Thyroid gland (tissue), 4 donors: ENCODE measurements at places on chromosomes 16 and 17.
A peak's percentile ranks its signal among the peaks of the same experiment; 100 is the strongest.

DNA sequence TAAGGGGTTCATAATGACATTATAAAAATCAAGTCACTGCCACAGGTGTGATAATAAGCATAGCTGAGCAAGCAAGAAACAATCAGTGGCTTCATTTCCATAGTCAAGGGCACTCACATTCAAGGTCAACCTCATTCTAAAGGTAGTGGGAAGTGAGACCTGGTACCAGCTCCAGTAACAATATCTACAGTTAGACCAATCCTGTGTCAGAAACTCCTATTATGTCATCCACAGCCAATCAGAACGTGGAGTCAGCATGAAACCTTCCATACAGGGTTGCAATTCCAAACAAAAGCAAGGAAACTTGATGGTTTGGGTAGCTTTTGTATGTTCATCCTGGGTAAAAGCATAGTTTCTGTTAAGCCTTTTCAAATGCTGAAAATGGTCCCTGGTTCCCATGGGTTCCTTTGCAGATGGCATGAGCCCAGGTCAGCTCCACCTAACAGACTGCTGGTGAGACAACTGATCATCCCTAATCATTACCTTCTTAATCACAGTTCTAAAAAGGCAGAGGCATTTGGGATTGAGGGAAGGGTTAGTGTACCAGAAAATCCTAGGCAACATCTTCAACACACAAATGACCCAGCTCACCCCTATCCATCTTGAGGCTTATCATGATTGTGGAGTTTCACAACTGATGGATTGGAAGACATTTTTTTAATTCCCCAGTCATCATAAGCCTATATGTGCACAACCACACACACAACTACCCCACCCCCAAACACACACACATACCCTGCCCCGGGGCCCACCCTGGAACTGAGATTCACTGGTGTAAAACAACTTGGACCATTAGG is 30.4 kb downstream of the TEX2 start:
- H3K4me3 ChIP-seq = no peak overlapping the region
- H3K27ac ChIP-seq = peak overlapping the region; percentile 97
- H3K36me3 ChIP-seq = no peaks in the 10 kb centered on the region
- no peak for DNase-seq

DNA sequence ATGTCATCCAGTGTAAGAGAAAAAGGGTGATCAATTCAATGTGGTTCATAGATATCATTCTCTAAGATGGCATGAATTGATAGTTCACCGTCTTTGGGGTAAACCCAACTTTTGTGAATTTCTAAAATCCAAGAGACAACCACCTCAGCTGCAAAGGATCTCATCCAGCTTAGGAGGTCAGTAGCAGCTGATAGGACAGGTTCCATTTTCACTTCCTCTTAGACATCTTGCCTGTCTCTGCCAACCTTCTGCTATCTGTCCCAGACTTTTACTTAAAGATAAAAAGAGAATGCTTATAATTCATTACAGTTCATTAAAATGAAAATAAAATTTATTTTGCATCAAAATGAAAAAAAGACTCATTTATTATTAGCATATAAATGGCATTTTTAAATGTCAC is 468.2 kb downstream of the XYLT1 start:
- no peak overlapping the region for H3K27ac ChIP-seq
- H3K36me3 ChIP-seq = no peaks in the 10 kb centered on the region
- H3K4me1 ChIP-seq = no peaks in the 10 kb centered on the region
- no peaks in the 10 kb centered on the region for H3K27me3 ChIP-seq
- DNase-seq = no peak

DNA sequence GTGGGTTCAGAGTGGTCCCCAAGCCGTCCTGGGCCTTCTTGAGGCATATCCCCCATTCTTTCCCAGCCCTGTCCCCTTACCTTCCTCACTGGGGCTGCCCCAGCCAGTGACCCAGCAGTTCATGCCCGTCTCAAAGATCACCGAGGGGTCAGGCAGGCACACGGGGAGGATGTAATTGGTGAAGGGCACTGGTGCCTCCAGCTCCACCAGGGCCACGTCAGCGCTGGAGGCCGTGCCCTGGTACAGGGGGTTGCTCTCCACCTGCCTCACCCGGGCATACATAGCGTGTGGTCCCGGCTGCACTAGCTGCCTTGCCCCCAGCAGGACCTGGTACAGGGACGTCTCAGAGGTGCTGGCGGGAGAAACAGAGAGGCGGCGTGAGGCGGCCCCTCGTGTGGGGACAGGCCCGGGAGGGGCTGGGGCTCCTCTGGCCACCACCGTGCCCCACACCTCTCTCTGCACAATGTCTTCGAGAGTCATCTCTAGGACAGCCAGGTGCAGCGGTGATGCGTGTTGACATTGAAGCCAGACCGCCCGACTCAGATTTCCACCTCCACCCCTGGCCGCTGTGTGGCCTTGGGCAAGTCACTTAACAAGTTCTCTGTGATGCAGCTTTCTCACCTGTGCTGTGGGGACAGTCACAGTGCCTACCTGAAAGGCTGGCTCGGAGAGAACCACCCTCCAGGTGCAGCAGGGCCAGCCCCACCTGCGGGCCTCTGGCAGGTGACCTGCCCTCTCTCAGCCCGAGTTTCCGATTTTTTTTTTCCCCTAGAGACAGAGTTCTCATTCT is 5.8 kb downstream of the PRSS27 start:
- H3K4me1 ChIP-seq = no peaks in the 10 kb centered on the region
- no peaks in the 10 kb centered on the region for H3K36me3 ChIP-seq
- no peak overlapping the region for H3K4me3 ChIP-seq
- H3K27ac ChIP-seq = no peak overlapping the region

DNA sequence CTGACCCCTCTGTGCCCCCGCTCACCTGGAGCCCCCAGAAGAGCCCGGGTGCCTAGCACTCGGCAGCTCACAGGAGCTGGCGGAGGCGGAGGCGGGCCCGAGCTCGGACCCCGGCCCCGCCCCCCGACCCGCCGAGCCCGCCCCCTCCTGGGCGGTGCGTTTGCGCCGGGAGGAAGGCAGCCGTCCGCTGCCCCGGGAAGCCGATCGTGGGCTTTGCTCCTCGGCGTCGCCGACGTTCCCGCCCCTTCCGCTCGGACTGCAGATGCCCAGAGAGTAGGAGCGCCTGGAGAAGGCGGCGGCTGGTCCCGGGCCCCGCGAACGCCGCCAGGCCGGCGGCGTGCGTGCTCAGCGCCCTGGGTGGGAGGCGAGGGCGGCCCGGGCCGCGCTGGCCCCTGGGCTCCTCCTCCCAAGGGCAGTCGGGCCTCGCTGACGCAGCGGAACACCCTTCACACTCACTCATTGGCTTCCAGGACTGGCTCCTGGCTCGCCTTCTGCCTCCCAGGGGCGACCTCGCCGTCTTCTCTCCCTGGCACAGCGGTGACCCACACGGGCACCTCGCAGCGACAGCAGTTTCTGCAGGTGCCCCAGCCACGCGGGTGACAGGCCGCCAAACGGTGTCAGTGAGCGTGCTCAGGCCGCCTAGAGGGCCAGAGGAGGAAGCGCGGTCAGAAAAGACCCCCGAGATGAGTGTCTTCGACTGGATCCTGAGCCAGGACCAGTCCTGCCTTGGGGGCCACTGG is at the start of gene PLSCR3:
TSS of gene PLSCR3 (minus strand) at position 74 of the 740 bp plus-strand sequence. CDS start 415 bp downstream, outside the sequence.
- H3K4me3 ChIP-seq = peak within 1 kb of the TSS; percentile 65
- H3K36me3 ChIP-seq = no peaks in the 10 kb centered on the region
- H3K4me1 ChIP-seq = peaks cover 11% of the 10 kb centered on the region
- H3K27me3 ChIP-seq = no peaks in the 10 kb centered on the region
- peak; percentile 86 for DNase-seq
- H3K27ac ChIP-seq = peak within 1 kb of the TSS; percentile 93

DNA sequence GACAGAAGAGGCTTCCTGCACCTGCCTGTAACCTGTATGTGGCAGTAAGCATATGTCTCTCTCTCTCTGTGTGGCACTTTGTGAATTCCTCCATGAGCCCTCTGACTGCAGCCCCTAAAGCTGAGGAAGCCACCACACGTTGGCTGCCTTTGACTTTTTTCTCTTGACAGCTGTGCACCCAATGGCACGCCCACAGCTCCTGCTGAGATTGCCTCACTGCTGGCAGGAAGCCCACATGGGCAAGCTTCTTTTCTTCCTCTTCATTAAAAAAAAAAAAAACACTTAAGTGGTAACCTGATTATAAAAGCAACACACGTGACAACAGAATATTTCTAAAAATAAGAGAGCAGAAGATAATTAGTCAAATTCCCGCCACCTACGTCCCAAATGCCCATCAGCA is 34.0 kb upstream of the PIRT start:
- peak; percentile 20 for DNase-seq
- no peak overlapping the region for H3K27ac ChIP-seq
- no peak overlapping the region for H3K4me3 ChIP-seq
- no peaks in the 10 kb centered on the region for H3K27me3 ChIP-seq
- H3K36me3 ChIP-seq = no peaks in the 10 kb centered on the region

DNA sequence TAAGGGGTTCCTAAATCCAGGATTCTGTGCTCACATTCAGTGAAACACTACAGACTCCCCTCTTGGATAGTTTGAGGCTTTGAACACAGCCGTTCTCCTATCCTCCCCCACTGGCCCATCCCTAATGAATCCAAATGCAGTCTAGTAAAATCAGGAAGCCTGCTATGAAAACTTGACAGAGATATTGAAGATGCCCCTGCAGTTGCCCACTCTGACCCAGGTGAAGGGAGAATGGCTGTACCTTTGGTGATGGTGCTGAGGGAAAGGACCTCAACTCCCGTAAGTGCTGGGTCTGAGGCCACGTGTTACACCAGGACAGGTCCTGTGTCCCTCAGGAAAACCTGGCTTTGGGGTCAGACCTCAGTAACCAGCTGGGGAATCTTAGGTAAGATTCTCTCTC is 54.4 kb downstream of the SF3B3 start:
- DNase-seq = no peak
- peaks cover 37% of the 10 kb centered on the region for H3K4me1 ChIP-seq
- H3K36me3 ChIP-seq = no peaks in the 10 kb centered on the region
- no peaks in the 10 kb centered on the region for H3K27me3 ChIP-seq
- no peak overlapping the region for H3K27ac ChIP-seq

DNA sequence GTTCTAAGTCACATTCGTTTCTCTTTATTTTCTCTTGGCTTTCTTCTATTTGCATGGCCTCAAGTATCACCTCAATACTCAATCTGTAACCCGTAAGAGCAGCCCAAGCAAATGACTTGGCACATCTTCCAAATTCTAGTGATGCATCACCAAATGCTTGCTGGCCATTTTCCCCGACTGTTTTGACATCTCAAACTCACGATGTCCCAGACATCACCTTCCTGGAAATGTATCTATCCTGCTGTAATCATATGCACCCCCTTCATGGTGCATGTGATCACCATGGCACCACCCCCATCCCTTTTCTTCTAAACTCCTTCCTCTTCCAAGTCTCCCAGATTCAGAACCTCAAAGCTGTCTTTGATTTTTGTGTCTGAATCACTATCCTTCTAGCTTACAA is 24.0 kb upstream of the ABCA5 start:
- no peak for DNase-seq
- no peaks in the 10 kb centered on the region for H3K27me3 ChIP-seq
- H3K27ac ChIP-seq = no peak overlapping the region
- H3K4me1 ChIP-seq = no peaks in the 10 kb centered on the region
- no peak overlapping the region for H3K4me3 ChIP-seq
- no peaks in the 10 kb centered on the region for H3K36me3 ChIP-seq

DNA sequence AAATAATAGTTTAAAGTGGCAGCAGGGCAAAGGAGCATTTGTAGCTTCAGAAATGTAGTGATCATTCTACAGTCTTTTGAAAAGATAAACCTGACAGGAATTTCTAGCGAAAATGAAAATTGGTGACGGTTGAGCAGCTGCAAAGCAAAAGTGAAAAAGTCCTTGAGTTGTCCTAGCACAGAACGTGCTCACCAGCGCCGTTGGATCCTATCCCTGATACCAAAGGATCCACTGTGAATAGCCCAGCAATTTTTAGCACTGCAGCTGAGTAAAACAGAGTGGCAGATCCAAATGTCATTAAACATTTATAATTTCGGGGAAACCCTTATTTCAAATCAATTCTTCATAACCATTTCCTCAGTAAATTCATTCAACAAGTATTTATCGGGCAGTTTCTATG is 453.8 kb upstream of the HSBP1 start:
- H3K27ac ChIP-seq = peak overlapping the region; percentile 84
- no peak overlapping the region for H3K4me3 ChIP-seq
- DNase-seq = peak; percentile 81
- H3K36me3 ChIP-seq = no peaks in the 10 kb centered on the region
- peaks cover 8% of the 10 kb centered on the region for H3K4me1 ChIP-seq
- H3K27me3 ChIP-seq = no peaks in the 10 kb centered on the region
